ENCODE measurements at places on chromosomes 5 and 9. TPM values are rescaled to one million over a fixed set of nuclear protein-coding genes. Genes with fewer than 3 reads are reported as not detected.

PCDH12 gene
- total RNA-seq, result not detected

DNA sequence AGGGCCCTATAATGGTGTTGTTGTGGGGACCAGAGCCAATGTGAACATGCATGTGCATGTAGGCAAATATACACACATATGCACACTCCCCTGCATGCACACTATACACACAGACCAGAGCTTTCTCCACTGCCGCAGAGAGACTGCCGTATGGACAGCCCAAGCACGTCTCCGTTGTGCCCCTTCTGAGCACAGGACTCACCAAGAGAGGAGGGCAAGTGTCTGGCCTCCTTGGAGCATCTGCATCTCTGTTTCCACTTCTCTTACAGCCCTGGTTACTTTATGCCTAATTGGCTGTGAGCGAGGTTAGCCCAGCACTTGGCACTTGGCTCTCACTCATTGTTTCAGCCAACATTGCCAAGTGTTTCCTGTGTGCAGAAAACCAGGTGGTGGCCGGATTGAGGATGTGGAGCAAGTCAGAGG lies 30.4 kb downstream of the CSF2 start:
- H3K4me1 ChIP-seq, result peaks cover 18% of the 10 kb centered on the region
- no peak overlapping the region for H3K27ac ChIP-seq
- no peaks in the 10 kb centered on the region for H3K27me3 ChIP-seq
- H3K36me3 ChIP-seq, result no peaks in the 10 kb centered on the region
- no peak overlapping the region for H3K4me3 ChIP-seq

DNA sequence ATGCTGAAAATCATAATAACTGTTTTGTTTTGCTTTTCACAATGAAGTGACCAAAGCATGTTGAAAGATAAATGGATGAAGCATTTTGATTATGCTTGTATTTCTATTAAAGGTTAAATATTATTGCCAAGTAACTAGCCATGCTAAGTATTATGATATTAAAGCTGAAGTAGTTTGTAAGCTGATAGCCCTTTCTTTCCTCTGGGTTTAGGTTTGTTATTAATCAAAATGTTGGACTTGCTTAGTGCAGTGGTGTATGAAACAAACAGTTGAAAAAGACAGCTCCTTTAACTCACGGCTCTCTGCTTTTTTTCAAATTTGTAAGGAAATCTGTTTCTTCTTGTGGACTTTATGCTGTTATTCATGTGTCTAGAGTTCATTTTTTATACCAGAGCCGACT lies 246.0 kb downstream of the CWC27 start:
- no peak overlapping the region for H3K4me3 ChIP-seq
- peaks cover 3% of the 10 kb centered on the region for H3K36me3 ChIP-seq
- H3K27ac ChIP-seq, result no peak overlapping the region

GRCh38 chr9:93304574-93305496 lies 120.9 kb downstream of the WNK2 start:
- H3K36me3 ChIP-seq, result no peaks in the 10 kb centered on the region
- no peak overlapping the region for H3K27ac ChIP-seq
- peak; percentile 87 for DNase-seq
- peaks cover 6% of the 10 kb centered on the region for H3K27me3 ChIP-seq

DNA sequence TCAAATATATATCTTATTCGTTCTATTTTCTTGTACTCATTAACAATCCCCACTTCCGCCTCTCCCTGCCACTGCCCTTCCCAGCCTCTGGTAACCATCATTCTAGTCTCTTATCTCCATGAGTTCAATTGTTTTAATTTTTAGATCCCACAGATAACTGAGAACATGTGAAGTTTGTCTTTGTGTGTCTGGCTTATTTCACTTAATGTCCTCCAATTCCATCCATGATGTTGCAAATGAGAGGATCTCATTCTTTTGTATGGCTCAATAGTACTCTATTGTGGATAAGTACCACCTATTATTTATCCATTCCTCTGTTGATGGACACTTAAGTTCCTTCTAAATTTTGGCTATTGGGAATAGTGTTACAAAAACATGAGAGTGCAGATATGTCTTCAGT lies 17.2 kb upstream of the CMYA5 start:
- no peak for DNase-seq
- no peaks in the 10 kb centered on the region for H3K4me1 ChIP-seq
- H3K36me3 ChIP-seq, result peaks cover 44% of the 10 kb centered on the region
- H3K27ac ChIP-seq, result no peak overlapping the region
- H3K27me3 ChIP-seq, result no peaks in the 10 kb centered on the region

GRCh38 chr9:83204047-83204446 lies 141.1 kb upstream of the RASEF start:
- no peaks in the 10 kb centered on the region for H3K36me3 ChIP-seq
- no peak for DNase-seq
- no peaks in the 10 kb centered on the region for H3K4me1 ChIP-seq
- H3K27ac ChIP-seq, result no peak overlapping the region
- peaks cover 8% of the 10 kb centered on the region for H3K27me3 ChIP-seq

DNA sequence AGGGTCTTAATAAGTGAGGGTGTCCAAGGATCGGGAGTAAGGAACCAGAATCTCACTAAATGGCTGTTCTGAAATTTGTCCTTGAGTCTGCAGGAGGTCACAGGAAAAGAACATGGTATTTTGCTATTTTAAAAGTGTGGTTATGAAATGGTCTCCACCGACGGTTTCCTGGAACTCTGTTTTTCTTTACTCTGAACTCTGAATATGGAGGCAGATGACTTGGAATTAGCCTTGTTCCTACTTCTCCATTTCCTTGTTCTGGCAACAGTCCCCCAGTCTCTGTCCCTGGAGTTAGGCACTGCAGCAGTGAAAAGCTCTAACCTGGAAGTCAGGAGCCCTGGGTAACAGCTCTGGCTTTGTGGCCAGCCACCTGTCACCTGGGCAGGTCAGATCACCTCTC lies 46.6 kb upstream of the C5orf58 start:
- H3K4me1 ChIP-seq, result no peaks in the 10 kb centered on the region
- DNase-seq, result no peak
- no peak overlapping the region for H3K4me3 ChIP-seq
- H3K36me3 ChIP-seq, result no peaks in the 10 kb centered on the region
- H3K27me3 ChIP-seq, result peaks cover 49% of the 10 kb centered on the region

GRCh38 chr5:111411301-111411700 lies 101.0 kb downstream of the STARD4 start:
- H3K4me3 ChIP-seq, result no peak overlapping the region
- no peaks in the 10 kb centered on the region for H3K36me3 ChIP-seq
- H3K4me1 ChIP-seq, result no peaks in the 10 kb centered on the region
- H3K27me3 ChIP-seq, result peaks cover 33% of the 10 kb centered on the region
- H3K27ac ChIP-seq, result no peak overlapping the region

PCDH1 gene
- total RNA-seq, result 6.3 TPM

DNA sequence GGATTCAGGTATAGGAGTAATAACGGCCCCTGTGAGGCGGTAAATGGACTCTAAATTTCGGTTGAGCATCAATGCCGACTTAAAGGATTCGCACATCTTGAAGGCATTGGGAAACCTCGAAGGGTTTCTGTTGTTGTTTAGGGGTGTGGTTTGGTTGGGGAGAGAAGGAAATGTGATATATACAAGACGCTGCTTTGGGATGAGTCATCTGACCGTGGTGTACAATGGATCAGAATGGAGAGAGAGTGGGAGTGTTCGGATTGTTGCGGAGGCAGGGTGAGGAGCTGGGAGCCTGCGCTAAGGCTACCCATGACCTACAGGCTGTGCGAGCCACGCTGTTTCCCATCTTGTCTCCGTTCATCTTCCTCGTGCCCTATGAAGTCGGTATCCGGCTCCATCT lies 60.4 kb upstream of the ERCC6L2 start:
- no peak overlapping the region for H3K27ac ChIP-seq
- DNase-seq, result no peak
- H3K36me3 ChIP-seq, result peaks cover 9% of the 10 kb centered on the region
- H3K4me1 ChIP-seq, result peaks cover 22% of the 10 kb centered on the region

- H3K4me1 ChIP-seq, result peaks cover 45% of the 10 kb centered on the region
- H3K36me3 ChIP-seq, result no peaks in the 10 kb centered on the region
- H3K4me3 ChIP-seq, result no peak overlapping the region
- H3K27ac ChIP-seq, result no peak overlapping the region
- DNase-seq, result no peak
- no peaks in the 10 kb centered on the region for H3K27me3 ChIP-seq
Observed at GRCh38 chr9:134335061-134335460, 8.8 kb downstream of the RXRA start.

GRCh38 chr9:115013998-115014397 lies 83.6 kb upstream of the TNFSF8 start:
- no peak overlapping the region for H3K27ac ChIP-seq
- H3K36me3 ChIP-seq, result no peaks in the 10 kb centered on the region
- DNase-seq, result peak; percentile 88
- peaks cover 33% of the 10 kb centered on the region for H3K4me1 ChIP-seq
- H3K27me3 ChIP-seq, result peaks cover 9% of the 10 kb centered on the region

DNA sequence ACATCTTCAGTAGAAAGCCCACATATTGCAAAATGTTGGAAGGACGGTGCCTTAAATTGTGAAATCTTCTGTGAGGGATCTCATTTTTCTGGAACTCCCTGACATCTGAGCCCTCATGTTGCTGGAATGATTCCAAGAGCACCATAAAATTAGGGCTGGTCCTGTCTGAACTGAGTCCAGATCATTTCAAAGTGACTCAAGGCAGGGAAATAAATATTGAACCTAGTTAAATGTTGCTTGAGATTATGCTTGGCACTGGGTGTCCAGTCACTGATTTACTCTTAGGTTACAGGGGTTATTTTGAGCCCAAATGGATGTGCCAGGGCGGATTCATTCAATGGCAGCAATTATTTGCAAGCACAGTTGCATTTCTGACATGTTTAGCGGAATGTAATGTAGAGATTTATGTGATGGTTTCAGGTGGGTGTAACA lies 437.0 kb downstream of the PIK3R1 start:
- H3K4me1 ChIP-seq, result peaks cover 15% of the 10 kb centered on the region
- H3K27ac ChIP-seq, result no peak overlapping the region
- DNase-seq, result no peak

- H3K27me3 ChIP-seq, result no peaks in the 10 kb centered on the region
- H3K36me3 ChIP-seq, result no peaks in the 10 kb centered on the region
- H3K27ac ChIP-seq, result no peak overlapping the region
Observed at GRCh38 chr9:81777482-81777881, 88.1 kb upstream of the TLE1 start.

NCBP1 gene
- total RNA-seq, result 42.2 TPM

GRCh38 chr9:134724912-134725604 lies 83.5 kb downstream of the COL5A1 start:
- H3K4me3 ChIP-seq, result no peak overlapping the region
- no peak for DNase-seq
- peaks cover 30% of the 10 kb centered on the region for H3K36me3 ChIP-seq
- H3K27me3 ChIP-seq, result no peaks in the 10 kb centered on the region

SEMA5A gene
- 189 TPM for total RNA-seq

ZNF608 gene
- total RNA-seq, result 64.4 TPM

- H3K4me3 ChIP-seq, result no peak overlapping the region
- peaks cover 7% of the 10 kb centered on the region for H3K36me3 ChIP-seq
- DNase-seq, result no peak
- H3K27me3 ChIP-seq, result no peaks in the 10 kb centered on the region
Observed at GRCh38 chr9:128286440-128286839, 10.4 kb downstream of the SWI5 start.

GRCh38 chr9:124696101-124696500 lies 75.0 kb downstream of the NR6A1 start:
- peaks cover 68% of the 10 kb centered on the region for H3K4me1 ChIP-seq
- H3K27me3 ChIP-seq, result no peaks in the 10 kb centered on the region
- H3K27ac ChIP-seq, result peak overlapping the region; percentile 98
- H3K36me3 ChIP-seq, result peaks cover 16% of the 10 kb centered on the region
- H3K4me3 ChIP-seq, result peak overlapping the region; percentile 63

DNA sequence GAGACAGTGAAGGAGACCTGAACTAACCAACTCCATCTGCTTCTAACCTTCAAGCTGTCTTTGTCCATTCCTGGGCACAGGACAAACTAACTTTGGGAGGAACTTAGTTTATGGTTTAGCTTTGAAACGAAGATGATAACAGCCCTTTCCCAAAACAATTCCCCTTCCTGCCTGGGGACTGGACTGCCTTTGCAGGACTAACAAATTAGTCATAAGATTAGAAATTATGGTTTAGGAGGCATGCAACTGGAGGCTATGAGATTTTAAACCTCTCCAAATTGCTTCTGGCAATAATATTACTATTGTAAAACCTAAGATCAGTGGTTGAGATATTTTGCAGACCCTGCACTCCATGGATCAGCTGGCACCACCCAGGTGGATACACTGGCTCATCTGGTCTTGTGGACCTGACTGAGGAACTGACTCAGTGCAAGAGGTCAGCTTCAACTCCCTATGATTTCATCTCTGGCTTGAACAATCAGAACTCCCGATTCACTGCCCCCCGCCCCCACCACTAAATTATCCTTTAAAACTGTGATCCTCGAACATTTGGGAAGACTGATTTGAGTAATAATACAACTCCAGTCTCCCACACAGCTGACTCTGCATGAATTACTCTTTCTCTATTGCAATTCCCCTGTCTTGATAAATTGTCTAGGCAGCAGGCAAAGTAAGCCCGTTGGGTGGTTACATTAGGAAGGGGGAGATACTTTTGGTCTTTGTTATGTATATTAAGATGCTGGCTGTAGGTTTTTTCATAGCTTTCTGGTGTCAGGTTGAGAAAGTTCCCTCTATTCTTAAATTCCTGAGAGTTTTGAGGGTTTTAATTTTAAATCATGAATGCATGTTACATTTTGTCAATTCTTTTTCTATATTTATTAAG lies 213.3 kb downstream of the TSSK1B start:
- no peaks in the 10 kb centered on the region for H3K36me3 ChIP-seq
- DNase-seq, result no peak
- peaks cover 35% of the 10 kb centered on the region for H3K4me1 ChIP-seq
- H3K4me3 ChIP-seq, result no peak overlapping the region

SH3GL2 gene
- 0.16 TPM for total RNA-seq

NOTCH1 gene
- 44.9 TPM for total RNA-seq

- no peaks in the 10 kb centered on the region for H3K4me1 ChIP-seq
- no peak overlapping the region for H3K27ac ChIP-seq
- no peak overlapping the region for H3K4me3 ChIP-seq
- H3K36me3 ChIP-seq, result peaks cover 4% of the 10 kb centered on the region
- no peak for DNase-seq
Observed at GRCh38 chr5:124741711-124742496, 4.5 kb downstream of the ZNF608 start.

DNA sequence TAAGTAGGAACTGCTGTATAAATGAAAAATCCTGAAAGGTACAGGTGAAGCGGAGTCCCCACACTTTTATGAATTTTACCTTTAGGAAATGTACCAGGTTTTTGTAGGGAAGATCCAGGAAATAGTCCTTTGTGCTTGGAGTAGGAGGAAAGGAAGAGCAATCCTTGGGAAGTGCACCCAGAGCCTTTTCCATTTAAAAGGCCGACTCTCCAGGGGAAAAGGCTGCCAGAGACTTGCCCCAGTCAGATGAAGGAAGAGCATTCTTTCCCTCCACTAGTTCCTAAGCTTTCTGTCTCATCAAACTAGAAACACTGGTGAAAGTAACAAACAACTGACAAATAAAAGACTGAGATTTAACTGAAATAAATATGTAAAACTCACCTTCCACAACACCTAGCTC lies 779.4 kb upstream of the CDH6 start:
- H3K4me1 ChIP-seq, result peaks cover 35% of the 10 kb centered on the region
- DNase-seq, result no peak
- no peak overlapping the region for H3K4me3 ChIP-seq
- peaks cover 9% of the 10 kb centered on the region for H3K36me3 ChIP-seq
- no peaks in the 10 kb centered on the region for H3K27me3 ChIP-seq

- DNase-seq, result no peak
- H3K27ac ChIP-seq, result no peak overlapping the region
- H3K4me3 ChIP-seq, result no peak overlapping the region
- H3K27me3 ChIP-seq, result peaks cover 10% of the 10 kb centered on the region
Observed at GRCh38 chr5:149667829-149668330, 62.2 kb upstream of the PPARGC1B start.

GRCh38 chr5:32210151-32210550 lies 36.0 kb upstream of the GOLPH3 start:
- H3K27ac ChIP-seq, result no peak overlapping the region
- no peaks in the 10 kb centered on the region for H3K4me1 ChIP-seq
- no peaks in the 10 kb centered on the region for H3K27me3 ChIP-seq
- no peak for DNase-seq
- no peak overlapping the region for H3K4me3 ChIP-seq
